ENCODE measurements at places on chromosomes 16 and 17. TPM values are rescaled to one million over a fixed set of nuclear protein-coding genes. Genes with fewer than 3 reads are reported as not detected.

CLDN6 gene
- polyA plus RNA-seq, result not detected

NT5M gene
- 4.4 TPM for polyA plus RNA-seq

CCL3 gene
- polyA plus RNA-seq, result not detected

- no peak overlapping the region for H3K27ac ChIP-seq
- H3K4me3 ChIP-seq, result no peak overlapping the region
- no peak for DNase-seq
- no peaks in the 10 kb centered on the region for H3K36me3 ChIP-seq
- H3K4me1 ChIP-seq, result peaks cover 21% of the 10 kb centered on the region
- no peaks in the 10 kb centered on the region for H3K27me3 ChIP-seq
Observed at GRCh38 chr17:77837917-77838316, 120.6 kb upstream of the TNRC6C start.

DNA sequence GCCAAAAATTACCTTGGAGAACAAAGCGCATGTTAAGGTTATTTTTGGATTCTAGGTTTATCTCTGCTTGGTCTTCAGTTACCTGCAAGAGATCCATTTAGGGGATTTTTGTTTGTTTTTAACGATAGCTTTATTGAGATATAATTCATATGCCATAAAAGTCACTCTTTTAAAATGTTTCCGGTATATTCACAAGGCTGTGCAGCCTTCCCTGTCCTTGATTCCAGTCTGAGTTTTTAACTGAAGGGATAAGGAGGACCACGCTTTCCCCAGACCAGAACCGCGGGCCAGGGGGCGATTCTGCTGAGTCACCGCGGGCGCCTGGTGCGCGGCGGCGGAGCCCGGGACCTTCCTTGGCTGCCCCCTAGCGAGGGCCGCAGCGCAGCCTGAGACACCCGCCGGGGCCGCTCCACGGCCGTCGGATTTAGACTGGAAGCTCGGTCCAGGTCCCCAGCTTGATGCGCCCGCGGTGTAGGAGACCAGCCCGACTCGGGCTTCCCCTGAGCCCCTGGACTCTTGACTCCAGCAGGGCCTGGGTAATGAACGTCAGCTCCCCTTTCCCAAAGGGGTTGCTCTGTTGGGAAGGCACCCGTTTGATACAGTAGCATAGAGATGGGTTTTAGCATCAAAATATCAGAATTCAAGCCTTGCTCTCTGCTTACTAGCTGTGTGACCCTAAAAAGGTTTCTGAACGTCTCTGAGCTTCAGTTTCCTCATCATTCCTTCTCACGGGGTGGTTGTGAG, 50.0 kb upstream of the STH start:
- DNase-seq, result peak; percentile 42
- H3K27me3 ChIP-seq, result peaks cover 6% of the 10 kb centered on the region
- H3K4me3 ChIP-seq, result no peak overlapping the region
- H3K27ac ChIP-seq, result no peak overlapping the region
- no peaks in the 10 kb centered on the region for H3K36me3 ChIP-seq

GRCh38 chr16:24309258-24310142, 53.4 kb downstream of the CACNG3 start:
- H3K27me3 ChIP-seq, result no peaks in the 10 kb centered on the region
- no peak overlapping the region for H3K4me3 ChIP-seq
- no peak overlapping the region for H3K27ac ChIP-seq
- DNase-seq, result no peak
- H3K36me3 ChIP-seq, result no peaks in the 10 kb centered on the region

DNA sequence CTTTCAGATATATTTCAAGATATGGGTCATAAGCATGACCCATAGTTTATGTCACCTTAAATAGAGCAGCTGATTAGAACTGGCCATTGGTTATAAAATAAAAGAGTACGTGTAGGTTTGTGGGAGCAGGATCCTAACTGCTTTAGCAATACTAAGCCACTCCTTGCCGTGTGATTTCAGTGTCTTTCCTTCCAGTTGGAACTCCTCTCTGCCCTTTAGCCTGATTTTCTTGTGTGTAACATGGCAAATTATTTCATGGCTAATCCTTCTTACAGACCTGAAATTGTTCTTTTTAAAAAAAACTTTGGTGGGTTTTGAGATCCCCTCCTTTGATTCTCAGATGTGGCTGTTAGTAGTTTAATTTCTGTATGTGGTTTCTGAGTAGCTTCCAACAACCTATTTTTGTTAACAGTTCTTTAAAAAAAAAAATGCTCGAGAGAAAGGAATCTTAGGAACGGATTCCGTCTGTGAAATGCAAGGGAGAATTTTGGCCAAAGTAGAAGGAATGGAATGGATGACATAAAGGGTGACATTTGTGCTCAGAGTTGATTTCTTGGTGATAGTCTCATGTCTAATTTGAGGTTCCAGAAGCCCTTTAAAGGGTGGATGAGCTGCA, 39.9 kb downstream of the DHRS7B start:
- H3K4me1 ChIP-seq, result no peaks in the 10 kb centered on the region
- no peaks in the 10 kb centered on the region for H3K36me3 ChIP-seq
- no peak overlapping the region for H3K4me3 ChIP-seq

GRCh38 chr17:6269478-6269877, 165.4 kb downstream of the AIPL1 start:
- no peaks in the 10 kb centered on the region for H3K36me3 ChIP-seq
- H3K4me1 ChIP-seq, result no peaks in the 10 kb centered on the region
- no peaks in the 10 kb centered on the region for H3K27me3 ChIP-seq
- H3K4me3 ChIP-seq, result no peak overlapping the region
- H3K27ac ChIP-seq, result no peak overlapping the region
- no peak for DNase-seq

GRCh38 chr17:50094753-50095619, at the start of gene PDK2:
Gene PDK2, plus strand, starts transcription at chr17:50095351. Its CDS starts 85 bp downstream, at chr17:50095436.
- no peaks in the 10 kb centered on the region for H3K27me3 ChIP-seq
- H3K36me3 ChIP-seq, result no peaks in the 10 kb centered on the region
- peak within 1 kb of the TSS; percentile 92 for H3K4me3 ChIP-seq

DNA sequence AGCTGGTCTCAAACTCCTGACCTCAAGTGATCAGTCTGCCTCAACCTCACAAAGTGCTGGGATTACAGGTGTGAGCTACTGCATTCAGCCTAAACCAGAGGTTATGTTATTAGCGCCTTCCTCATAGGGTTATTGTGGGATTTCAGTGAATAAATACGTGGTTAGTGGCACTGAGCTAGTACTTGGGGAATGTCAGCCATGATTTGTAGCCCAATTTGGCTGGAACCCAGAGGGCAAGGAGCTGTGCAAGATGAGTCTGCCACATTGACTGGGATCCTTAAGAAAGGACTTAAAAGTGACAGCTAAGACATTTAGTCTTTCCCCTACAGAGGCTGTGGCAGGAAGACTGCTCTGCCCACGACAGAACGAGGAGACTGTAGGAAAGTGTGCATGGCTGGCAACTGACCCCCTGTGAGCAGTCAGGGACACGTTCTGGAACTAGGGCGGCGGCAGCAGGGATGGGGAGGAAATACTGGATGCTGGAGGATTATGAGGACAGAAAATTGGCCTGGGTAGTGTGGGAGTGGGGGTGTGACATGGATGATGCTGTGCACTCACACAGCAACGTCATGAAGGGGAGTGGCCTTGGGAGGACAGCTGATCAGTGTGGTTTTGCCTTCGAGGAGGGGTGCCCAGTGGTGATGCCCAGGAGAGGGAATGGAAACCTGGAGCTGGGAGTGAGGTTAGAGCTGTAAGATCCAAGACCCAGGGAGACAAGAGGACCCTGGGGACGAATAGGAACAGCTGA, 14.6 kb downstream of the ATP5PD start:
- H3K4me3 ChIP-seq, result peak overlapping the region; percentile 44
- no peaks in the 10 kb centered on the region for H3K27me3 ChIP-seq
- H3K36me3 ChIP-seq, result no peaks in the 10 kb centered on the region
- peak; percentile 57 for DNase-seq
- peaks cover 35% of the 10 kb centered on the region for H3K4me1 ChIP-seq

Data from naive thymus-derived CD4-positive, alpha-beta T cell (primary cell).